SW480 (cell line): ENCODE measurements at places on chromosomes 2 and 18.

DNA sequence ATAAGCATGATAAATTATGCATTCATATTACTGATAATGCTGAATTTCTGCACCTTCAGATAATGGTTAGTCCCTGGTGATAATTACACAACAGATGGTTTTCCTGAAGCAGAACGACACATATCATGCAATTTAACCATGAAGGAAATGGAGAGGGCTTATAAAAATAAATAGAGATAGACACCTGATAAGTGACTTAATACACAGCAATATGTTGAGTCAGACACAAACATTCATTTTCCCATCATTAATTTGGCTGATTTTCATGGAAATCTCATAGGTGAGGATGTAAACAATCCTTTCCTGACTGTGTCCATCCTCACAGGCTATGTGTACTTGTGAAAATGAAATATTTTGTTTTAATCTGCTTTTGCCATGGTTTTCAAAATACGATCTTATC lies 36.9 kb upstream of the DSEL start:
- no peak for DNase-seq

DNA sequence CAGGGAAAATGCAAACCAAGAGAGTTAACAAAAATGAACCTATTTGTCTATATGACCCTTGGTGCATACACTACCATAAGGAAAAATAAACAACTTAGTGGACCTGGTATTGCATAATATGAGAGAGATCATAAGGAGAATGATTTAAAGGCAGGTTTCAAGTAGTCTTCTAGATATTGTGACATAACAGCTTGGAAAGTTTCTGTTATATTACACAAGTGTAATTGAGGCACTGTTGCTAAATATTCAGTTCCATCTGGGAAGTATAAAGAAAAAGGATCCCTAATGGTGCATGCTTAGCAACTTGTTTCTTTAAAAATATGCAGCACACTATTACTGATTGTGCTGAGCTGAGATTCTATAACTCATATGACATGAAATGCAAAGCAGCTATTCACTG lies 252.2 kb upstream of the SPHKAP start:
- no peak for DNase-seq

DNA sequence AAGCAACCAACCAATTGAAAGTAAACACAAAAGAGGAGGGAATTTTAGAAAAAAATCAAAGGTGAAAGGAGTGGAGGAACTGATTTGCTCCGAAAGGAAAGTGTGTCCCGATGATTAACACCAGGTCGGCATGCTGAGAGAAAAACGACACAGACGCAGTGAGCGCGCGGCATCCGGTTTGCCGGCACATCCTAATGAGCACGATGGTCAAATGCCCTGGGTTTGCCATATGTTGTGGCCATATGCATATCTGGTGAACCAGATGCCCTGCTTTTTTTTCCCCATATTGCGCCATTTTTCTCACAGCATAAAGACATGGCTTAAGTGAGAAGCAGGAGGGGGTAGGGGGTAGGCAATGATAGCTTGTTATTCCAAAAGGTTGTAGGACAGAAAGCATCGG lies 626.7 kb downstream of the BCL11A start:
- no peak for DNase-seq

DNA sequence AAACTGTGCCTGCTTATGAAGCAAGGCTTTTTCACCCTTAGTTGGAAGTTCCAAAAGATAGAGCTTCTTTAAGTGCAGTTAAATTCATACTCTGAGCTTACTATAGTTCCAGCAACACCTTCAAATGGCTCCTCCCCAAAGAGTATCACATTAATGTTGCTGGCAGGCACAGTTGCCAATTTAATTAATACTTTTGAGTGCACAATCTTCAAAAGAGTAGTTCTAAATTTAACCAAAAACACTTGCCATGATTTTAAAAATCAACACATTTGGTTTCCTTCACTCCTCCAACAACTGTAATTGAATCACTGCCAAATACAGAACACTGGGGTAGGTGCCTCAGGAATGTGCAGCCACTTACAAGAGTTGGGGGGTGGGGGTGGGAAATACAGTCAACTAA lies 150.6 kb upstream of the UBE2E3 start:
- no peak for DNase-seq

GRCh38 chr18:42509750-42510415 lies 554.8 kb downstream of the PIK3C3 start:
- DNase-seq: no peak

GRCh38 chr2:217086038-217086522 lies 226.2 kb upstream of the TNP1 start:
- no peak for DNase-seq

DNA sequence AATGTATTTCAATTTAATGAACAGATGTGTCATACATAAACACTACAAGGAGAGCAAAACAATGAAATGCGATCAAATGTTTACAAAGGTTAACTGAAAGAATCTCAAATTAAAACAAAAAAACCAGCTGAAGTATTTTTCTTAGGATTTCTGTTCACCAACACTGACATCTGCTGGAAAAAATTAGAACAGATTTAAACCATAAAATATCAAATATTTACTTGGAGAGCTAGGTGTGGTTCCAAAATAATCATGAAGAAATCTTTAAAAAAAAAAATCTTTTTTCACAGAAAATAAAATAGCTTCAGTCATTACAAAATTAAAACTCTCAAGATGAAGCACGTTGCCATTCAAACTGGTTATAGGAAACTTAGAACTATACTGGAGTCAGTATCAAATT lies 13.8 kb downstream of the MMADHC start:
- DNase-seq: no peak

- DNase-seq: no peak
Observed at GRCh38 chr18:28602391-28602790, 425.5 kb upstream of the CDH2 start.

- peak; percentile 2 for DNase-seq
Observed at GRCh38 chr2:205270689-205271088, 411.6 kb upstream of the NRP2 start.
